Amygdala (tissue), 56 donors: ENCODE measurements at places on chromosomes 6 and 20.

GRCh38 chr20:20019123-20019522 is 2.0 kb downstream of the NAA20 start:
- no peak for DNase-seq

DNA sequence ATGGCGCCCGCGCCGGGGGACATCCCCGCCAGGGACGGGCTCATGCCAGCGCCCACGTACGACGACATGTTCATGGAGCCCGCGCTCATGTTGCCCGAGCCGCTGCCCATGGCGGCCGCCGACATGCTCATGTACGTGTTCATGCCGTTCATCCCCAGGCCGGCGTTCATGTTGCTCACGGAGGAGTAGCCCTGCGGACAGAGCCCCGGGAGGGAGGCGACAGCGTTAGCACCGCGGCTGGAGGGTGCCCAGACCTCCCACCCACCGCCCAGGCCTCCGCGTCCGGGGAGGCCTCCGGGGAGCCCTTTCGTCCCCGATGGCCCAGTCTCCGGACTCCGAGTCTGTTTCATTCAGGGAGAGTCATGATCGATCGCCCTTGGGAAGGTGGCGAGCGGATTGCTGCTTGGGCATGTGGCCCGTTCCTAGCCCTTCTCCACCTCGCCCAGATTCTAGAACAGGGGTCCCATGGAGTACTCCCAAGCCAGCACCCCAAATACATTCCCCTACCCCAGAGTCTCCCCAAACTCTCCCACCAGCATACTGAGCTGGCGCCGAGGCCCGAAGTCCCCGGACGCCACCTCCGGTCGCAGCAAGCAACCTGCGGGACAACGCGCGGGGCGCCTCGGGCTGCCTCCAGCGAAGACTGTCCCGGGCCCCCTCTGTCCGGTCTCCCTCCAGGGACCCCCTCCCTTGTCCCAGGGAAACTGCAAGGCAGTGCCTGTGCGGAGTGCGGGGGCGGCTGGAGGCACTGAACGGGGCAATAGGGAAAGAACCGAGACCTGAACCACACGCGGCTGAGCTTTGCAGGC is 1.2 kb downstream of the FOXA2 start:
- DNase-seq, result no peak

DNA sequence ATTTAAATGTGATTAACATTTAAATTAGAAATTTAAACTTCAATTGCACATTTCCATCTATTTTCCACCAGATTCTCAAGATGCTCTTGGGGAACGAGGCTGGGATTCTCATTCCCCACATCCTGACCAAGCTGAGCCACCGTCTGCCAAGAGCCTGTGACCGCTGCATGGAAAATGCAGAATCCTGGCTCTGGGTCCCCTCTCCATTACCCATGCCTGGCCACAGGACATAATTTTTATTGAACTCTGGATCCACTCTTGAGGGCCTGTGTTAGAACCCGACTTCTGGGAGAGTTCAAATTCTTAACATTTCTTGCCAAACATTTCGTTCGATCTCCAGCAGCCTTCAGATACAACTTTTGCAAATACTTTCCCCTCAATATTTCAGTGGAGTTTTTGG is 201.6 kb upstream of the SNX9 start:
- no peak for DNase-seq

- no peak for DNase-seq
These were observed 100.9 kb downstream of the PREP start for GRCh38 chr6:105301756-105302616.

GRCh38 chr20:34747479-34747878 is 43.3 kb downstream of the TP53INP2 start:
- DNase-seq, result no peak
